Left ventricle myocardium inferior (tissue), 1 donor: ENCODE measurements at places on chromosomes 4 and X. TPM values are rescaled to one million over a fixed set of nuclear protein-coding genes. Genes with fewer than 3 reads are reported as not detected.
A peak's percentile ranks its signal among the peaks of the same experiment; 100 is the strongest.

Gene PDE5A
- 8.2 TPM for total RNA-seq

Gene TMPRSS11F
- total RNA-seq, result not detected

Gene FAM149A
- total RNA-seq, result 12.2 TPM

Gene BTK
- 1.3 TPM for total RNA-seq

Gene ADH1C
- total RNA-seq, result 2.6 TPM

Gene SULT1B1
- 1.1 TPM for total RNA-seq

Gene HSD17B13
- 0.08 TPM for total RNA-seq

Gene VSIG4
- total RNA-seq, result 41.7 TPM

Gene EPGN
- not detected for total RNA-seq

DNA sequence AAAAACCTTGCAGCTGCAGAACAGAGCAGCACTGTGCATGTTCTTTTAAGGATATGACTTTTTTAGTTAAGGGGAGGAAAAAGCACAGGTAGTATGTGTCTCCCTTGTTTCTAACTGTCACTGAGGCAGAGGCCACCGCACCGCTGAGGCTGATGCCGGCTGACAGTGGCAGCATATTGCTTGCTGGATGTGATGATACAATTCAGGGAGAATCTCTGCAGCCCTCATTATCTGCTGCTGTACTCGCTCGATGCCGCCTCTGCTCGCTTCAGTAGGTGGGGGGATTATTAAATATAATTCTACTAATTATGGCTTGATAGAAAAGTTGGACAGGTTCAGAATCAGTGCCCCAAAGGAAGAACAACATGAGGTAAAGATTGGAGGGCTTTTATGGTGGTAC, 378.8 kb upstream of the NOCT start:
- no peaks in the 10 kb centered on the region for H3K36me3 ChIP-seq
- H3K27ac ChIP-seq, result no peak overlapping the region
- DNase-seq, result no peak
- no peaks in the 10 kb centered on the region for H3K27me3 ChIP-seq
- H3K4me1 ChIP-seq, result no peaks in the 10 kb centered on the region

DNA sequence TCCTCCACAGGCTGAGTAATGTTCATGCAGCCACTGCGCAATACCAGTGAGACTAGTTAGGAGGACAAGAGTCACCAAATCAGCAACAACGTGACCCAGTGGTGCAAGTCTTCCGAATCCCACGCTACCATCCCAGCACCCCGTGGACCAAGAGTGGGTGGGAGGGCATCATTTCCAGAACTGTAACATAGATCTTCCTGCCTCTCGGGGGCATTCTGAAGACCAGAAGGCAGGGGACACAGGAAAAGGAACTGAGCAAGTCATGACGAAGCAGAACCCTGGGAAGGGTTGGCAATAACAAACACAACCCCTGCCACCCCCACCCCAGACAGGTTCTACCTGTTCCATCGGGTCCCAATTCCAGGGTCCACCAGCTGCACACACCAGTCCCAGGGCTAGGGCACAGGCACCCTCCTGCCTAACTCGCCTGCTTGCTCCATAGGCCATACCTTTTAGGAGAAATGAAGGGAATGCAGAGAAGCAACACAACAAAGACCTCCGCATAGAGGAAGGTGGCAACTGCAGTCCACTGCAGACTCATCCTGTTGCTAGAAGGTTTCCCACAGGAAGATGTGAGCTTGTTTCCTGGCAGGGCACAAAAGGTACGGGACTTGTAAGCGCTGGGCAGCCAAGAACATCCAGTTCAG, 1.4 kb downstream of the BCAP31 start:
- no peak for DNase-seq
- peak overlapping the region; percentile 81 for H3K4me3 ChIP-seq
- peaks cover 24% of the 10 kb centered on the region for H3K36me3 ChIP-seq
- peak overlapping the region; percentile 93 for H3K27ac ChIP-seq

DNA sequence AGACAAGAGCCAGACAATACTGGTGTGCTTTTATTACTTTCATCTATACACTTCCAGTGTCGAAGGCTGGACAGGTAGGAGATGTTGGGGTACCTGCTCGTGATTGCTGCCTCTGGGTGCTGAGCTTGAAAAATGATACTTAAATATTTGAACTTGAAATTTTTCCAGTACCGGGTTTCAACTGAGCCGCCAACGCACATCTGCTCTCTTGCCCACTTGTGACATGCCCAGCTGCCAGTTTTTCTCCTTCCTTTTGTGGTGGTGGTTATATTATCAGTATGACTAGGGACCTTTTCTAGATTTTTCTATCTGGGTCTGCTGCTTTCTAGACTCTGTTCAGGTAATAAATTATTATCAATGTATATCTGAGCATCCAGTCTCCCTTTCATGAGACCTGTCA, 3.4 kb downstream of the OGT start:
- H3K36me3 ChIP-seq, result peaks cover 11% of the 10 kb centered on the region
- peak overlapping the region; percentile 83 for H3K4me3 ChIP-seq
- H3K4me1 ChIP-seq, result peaks cover 56% of the 10 kb centered on the region
- peak overlapping the region; percentile 94 for H3K27ac ChIP-seq
- no peak for DNase-seq
- H3K27me3 ChIP-seq, result no peaks in the 10 kb centered on the region

DNA sequence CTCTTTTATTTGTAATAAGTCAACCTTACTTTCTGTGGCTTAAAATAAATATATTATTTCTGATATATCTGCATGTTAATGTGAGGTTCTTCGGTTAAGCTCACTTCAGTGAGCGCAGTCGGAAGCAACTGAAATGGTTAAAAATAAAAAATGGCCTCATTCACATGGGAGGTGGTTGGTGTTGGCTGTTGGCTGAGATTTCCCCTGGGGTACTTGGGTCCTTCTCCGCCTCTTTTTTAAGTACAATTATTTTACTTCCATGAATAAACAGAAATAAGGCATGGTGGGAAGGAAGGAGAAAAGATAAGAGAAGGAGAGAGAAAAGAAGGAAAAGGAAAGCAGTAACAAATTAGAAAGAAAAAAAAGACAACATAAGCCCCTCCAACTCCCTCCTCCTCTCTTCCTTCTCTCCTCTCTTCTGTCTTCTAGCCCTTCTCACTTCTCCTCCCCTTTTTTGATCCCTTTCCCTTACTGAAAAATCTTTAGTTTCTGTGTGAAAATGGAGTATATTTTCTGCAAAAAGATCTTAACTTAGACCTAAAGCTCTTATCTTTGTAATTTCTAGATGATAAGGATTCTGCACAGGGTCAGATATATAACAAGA, 19.7 kb upstream of the CXCL3 start:
- no peaks in the 10 kb centered on the region for H3K36me3 ChIP-seq
- no peaks in the 10 kb centered on the region for H3K27me3 ChIP-seq
- no peak overlapping the region for H3K27ac ChIP-seq
- no peak for DNase-seq

GRCh38 chr4:24089851-24090534, 200.1 kb upstream of the PPARGC1A start:
- H3K27ac ChIP-seq, result no peak overlapping the region
- H3K36me3 ChIP-seq, result no peaks in the 10 kb centered on the region
- no peaks in the 10 kb centered on the region for H3K27me3 ChIP-seq
- DNase-seq, result no peak
- no peaks in the 10 kb centered on the region for H3K4me1 ChIP-seq

DNA sequence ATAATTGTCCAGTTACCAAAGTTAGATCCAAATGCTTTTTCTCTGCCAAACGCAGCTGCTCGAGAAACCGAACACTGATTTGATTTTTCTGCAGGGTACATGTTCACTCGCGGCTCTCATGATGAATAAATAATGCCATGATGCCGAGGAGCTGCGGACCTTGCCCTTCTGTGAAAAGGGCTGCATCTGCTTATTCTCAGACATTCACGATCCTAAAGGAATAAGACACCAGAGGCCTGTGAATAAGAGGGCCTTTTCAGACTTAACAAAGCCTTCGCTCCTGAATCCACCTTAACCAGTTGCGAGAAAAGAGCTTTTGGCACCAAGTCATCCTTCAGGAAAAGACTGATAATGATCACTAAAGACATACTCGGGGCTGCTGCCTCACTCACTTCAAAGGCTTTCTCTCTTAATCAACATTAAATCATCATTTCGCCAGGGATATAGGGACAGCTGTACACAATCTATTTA, 147.5 kb downstream of the FBXO8 start:
- no peaks in the 10 kb centered on the region for H3K36me3 ChIP-seq
- peak overlapping the region; percentile 58 for H3K4me3 ChIP-seq
- no peak for DNase-seq
- H3K4me1 ChIP-seq, result no peaks in the 10 kb centered on the region
- H3K27ac ChIP-seq, result peak overlapping the region; percentile 20
- no peaks in the 10 kb centered on the region for H3K27me3 ChIP-seq

DNA sequence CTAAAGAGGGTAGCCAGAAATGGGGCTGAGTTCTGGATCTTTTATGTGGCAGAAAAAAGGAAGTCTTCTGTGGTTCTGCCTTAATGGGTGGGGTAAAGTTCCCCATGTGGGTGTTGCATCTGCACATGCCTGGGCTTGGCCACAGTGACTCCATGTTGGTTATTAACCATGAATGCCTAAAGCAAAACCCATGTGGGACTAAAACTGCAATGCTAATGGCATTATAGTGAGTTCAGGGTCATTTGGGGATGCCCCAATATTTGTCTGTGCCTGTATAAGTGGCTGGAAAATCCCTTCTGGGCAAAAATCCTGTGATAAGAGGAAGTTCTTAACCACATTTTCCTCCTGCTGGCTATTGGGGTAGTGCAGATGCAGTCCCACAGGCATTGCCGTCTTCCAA, 857.4 kb downstream of the FAT4 start:
- no peak for DNase-seq
- H3K27ac ChIP-seq, result no peak overlapping the region
- H3K27me3 ChIP-seq, result no peaks in the 10 kb centered on the region
- H3K36me3 ChIP-seq, result no peaks in the 10 kb centered on the region
- H3K4me1 ChIP-seq, result no peaks in the 10 kb centered on the region
- no peak overlapping the region for H3K4me3 ChIP-seq

DNA sequence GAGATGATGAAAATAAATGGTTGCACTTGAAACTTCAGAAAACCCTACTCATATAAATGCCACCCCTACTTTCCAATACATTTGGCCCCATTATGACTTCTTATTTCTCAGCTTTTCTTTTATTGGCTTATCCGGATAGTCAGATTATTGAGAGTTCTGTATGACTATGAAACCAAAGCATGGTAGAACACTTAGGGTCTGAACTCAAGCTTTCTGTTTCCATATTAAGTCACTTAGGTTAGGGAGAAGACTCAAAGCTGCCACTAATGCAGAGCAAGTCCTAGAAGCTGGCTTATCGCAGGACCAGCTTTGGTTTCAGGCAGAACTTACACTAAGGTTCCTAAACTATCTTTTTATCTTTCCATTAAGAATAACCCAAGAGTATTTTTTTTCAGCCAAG, 229.9 kb upstream of the CPEB2 start:
- no peak overlapping the region for H3K27ac ChIP-seq
- H3K36me3 ChIP-seq, result no peaks in the 10 kb centered on the region
- no peaks in the 10 kb centered on the region for H3K4me1 ChIP-seq
- no peak for DNase-seq
- no peaks in the 10 kb centered on the region for H3K27me3 ChIP-seq

GRCh38 chrX:43595931-43596330, 60.2 kb upstream of the MAOA start:
- no peaks in the 10 kb centered on the region for H3K27me3 ChIP-seq
- H3K4me3 ChIP-seq, result no peak overlapping the region
- H3K27ac ChIP-seq, result no peak overlapping the region
- no peaks in the 10 kb centered on the region for H3K4me1 ChIP-seq

DNA sequence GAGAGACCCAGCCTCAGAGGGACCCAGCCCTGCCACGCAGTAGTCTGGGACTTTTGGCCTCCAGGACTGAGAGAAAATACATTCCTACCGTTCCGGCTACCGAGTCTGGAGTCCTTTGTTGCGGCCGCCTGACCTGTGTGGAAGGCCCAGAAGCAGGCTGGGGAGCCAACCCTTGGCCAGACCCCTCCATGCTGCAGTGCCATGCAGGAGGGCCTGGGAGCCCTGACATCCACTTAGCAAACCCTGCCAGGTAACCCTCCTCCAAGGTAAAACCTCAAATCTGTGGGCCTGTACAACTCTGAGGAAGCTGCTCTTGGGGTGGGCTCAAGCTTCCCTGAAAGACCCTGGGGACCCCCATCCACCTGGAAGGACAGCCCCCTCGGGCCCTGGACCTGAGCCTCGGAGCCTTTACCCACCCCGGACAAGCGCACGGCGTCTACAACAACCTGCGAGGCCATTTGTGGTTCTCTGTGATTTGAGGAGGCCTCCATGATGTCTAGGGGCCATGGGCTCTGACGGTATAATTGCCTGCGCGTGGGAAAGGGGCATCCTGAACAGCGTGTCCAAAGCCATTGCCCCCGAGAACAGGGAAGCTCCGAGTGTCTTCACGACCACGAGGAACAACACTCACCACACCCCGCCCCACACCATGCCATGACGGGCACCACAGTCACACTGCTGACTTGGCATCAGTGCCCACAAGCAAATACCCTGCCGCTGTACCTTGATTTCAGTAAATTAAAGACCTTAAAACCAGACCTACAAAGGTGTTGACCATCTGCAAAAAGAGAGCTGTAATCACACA, 58.7 kb downstream of the ZFYVE28 start:
- no peak overlapping the region for H3K27ac ChIP-seq
- no peak overlapping the region for H3K4me3 ChIP-seq
- H3K36me3 ChIP-seq, result no peaks in the 10 kb centered on the region
- H3K27me3 ChIP-seq, result no peaks in the 10 kb centered on the region
- peaks cover 22% of the 10 kb centered on the region for H3K4me1 ChIP-seq

DNA sequence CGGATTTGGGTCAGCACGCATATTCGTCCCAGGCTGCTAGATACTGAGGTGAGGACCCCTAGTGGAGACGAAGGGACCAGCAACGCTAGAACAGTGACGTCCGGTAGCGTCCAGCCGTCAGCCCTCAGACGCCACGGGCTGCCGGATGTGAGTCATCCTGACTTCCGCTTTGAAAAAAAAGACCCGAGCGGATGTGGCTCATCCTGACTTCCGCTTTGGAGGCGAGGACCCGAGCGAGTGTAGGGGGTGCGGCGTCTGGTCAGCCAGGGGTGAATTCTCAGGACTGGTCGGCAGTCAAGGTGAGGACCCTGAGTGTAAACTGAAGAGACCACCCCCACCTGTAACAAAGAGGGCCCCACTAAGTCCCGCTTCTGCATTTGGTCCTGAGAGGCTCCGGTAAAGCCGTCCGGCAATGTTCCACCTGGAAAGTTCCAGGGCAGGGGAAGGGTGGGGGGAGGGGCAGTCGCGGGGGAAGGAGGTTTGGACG, at the start of gene MAGEB2:
MAGEB2 (plus strand) TSS at position 207 of the 487 bp plus-strand sequence. CDS start 3,018 bp downstream, outside the sequence.
- no peak within 1 kb of the TSS for H3K27ac ChIP-seq
- no peaks in the 10 kb centered on the region for H3K4me1 ChIP-seq
- H3K27me3 ChIP-seq, result no peaks in the 10 kb centered on the region
- DNase-seq, result no peak
- H3K36me3 ChIP-seq, result no peaks in the 10 kb centered on the region

GRCh38 chr4:123350191-123350544, 46.4 kb upstream of the SPRY1 start:
- H3K4me3 ChIP-seq, result no peak overlapping the region
- no peak for DNase-seq
- no peaks in the 10 kb centered on the region for H3K36me3 ChIP-seq
- no peak overlapping the region for H3K27ac ChIP-seq
- H3K4me1 ChIP-seq, result peaks cover 52% of the 10 kb centered on the region
- no peaks in the 10 kb centered on the region for H3K27me3 ChIP-seq

GRCh38 chr4:184261246-184261645, 43.6 kb upstream of the ENPP6 start:
- H3K4me1 ChIP-seq, result peaks cover 3% of the 10 kb centered on the region
- DNase-seq, result no peak
- no peak overlapping the region for H3K27ac ChIP-seq
- no peaks in the 10 kb centered on the region for H3K36me3 ChIP-seq
- H3K27me3 ChIP-seq, result no peaks in the 10 kb centered on the region
- H3K4me3 ChIP-seq, result no peak overlapping the region

- no peak for DNase-seq
- peaks cover 35% of the 10 kb centered on the region for H3K4me1 ChIP-seq
- H3K27ac ChIP-seq, result no peak overlapping the region
- H3K36me3 ChIP-seq, result no peaks in the 10 kb centered on the region
- H3K27me3 ChIP-seq, result peaks cover 88% of the 10 kb centered on the region
Measured at GRCh38 chr4:4388311-4388790, 1.4 kb downstream of the NSG1 start.
